AG10803 (cell line): ENCODE measurements at places on chromosomes 13 and 19.

DNA sequence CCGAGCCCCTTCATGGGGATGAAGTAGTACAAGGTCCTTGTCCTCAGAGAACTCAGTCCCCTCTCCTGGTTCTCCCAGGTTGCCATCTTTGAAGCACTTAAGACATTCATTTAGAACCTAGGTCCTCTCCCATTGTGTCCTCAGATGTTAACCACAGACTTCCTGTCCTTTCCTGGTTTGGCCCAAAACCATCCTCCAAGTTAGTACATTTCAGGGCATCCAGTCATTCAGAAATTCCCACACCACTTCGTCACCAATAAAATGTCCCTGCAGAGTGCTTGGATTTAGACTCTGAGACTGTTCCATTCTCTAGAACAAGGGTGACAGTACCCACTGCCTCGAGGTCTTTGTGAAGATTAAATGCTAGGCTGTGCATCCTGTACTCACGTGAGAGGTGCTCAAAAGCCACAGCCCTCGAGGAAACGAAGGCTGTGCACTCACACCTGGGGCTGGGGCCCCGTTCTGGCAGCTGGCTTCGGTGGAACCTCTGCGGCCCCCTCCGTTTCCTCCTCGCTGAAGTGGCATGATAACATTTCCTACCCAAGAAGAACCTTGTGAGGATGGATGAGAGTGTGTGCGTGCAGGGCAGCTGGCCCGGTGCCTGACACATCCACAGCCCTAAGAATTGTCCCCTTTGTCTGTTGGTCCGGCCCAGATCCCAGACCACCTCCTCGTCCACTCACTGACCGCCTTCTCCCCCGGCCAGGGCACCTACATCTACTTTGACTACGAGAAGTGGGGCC, 4.7 kb downstream of the LENG1 start:
- peak; percentile 66 for DNase-seq

DNA sequence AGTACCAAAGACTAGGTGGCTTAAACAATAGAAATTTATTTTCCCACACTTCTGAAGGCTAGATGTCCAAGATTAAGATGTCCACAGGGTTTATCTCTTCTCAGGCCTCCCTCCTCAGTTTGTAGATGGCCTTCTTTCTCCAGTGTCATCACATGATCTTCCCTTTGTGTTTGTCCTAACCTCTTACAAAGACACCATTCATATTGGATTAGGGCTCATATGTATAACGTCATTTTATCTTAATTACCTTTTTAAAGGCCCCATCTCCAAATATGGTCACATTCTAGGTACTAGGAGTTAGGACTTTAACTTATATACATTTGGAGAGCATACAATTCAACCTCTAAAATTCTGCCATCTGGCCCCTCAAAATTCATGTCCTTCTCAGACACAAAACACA, 34.3 kb downstream of the N4BP2L2 start:
- DNase-seq = no peak

GRCh38 chr19:35041548-35042055, at the start of gene HPN:
Gene HPN (plus strand): TSS chr19:35041721. CDS start chr19:35042507, 786 bp downstream.
- no peak for DNase-seq

GRCh38 chr19:1655131-1655981, 2.9 kb upstream of the TCF3 start:
- DNase-seq = no peak

GRCh38 chr13:25292301-25292700, 5.0 kb upstream of the MTMR6 start:
- no peak for DNase-seq

DNA sequence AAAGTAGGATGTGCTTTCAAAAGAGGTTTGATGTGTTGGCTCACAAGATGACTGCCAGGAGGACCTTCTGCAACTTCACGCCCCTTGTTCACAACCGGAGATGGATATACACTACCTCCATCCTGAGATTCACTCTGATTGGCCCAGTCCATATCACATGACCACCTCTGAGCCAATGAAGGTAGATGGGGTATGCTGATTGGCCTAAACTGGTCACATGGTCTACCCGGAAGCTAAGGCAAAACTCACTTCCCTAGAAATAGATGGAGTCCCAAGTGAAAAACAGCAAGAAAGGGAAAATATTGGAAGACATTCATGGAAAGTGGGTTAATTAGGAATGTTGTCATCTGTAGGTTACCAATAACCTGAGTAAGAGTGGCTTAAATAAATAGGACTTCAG, 119.7 kb upstream of the MRI1 start:
- DNase-seq = no peak

GRCh38 chr13:40179445-40180281, 486.8 kb downstream of the FOXO1 start:
- no peak for DNase-seq

GRCh38 chr19:16041991-16042386, 34.3 kb upstream of the TPM4 start:
- DNase-seq = no peak

DNA sequence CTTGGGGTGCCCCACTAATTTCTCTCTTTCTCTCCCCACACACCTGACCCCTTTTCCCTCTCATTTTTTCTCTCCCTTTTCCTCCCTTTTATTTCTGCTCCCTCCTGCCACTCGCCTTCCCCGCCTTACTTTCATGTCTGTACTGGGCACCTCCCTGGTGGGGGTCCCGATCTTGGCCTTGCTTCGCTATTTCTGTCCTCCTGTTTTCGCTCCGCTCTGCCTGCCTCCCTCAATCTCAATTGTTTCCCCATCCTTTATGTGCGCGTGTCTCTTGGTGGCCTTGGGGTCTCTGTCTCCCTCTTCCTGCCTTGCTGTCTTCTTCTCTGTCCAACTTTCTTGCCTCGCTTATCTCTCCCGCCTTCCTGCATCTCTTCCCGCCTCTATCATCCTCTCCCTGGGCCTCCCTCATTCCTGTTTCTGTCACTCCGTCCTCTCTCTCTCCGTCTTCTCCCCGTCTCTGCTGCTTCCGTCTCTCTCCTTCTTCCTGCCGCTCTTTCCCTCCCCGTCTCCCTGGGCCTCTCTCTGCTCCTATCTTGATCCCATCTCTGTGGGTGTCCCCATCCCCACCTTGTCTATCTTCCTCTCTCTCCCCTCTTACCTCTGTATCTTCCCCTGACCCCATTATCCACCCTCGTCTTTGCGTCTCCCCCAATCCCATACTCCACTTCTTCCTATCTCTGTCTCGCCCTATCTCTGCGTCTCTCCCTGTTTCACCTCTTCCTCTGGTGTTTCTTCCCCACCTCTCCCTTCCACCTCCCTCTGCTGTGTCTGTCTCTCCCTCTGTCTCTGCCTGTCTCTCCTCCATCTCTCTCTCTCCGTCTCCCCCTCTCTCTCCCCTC, 4.0 kb downstream of the GRIN2D start:
- DNase-seq = no peak
